ENCODE measurements at places on chromosomes 3 and 15. TPM values are rescaled to one million over a fixed set of nuclear protein-coding genes. Genes with fewer than 3 reads are reported as not detected.

NOX5 gene
- polyA plus RNA-seq = 0.09 TPM

INO80 gene
- 5.8 TPM for polyA plus RNA-seq

MKRN2OS gene
- polyA plus RNA-seq = 0.23 TPM

GOLGA8H gene
- polyA plus RNA-seq = 0.81 TPM

HYKK gene
- polyA plus RNA-seq = 4.9 TPM

LRRC31 gene
- polyA plus RNA-seq = not detected

FOXB1 gene
- polyA plus RNA-seq = not detected

DNASE1L3 gene
- 15.6 TPM for polyA plus RNA-seq

GPR176 gene
- polyA plus RNA-seq = 1.8 TPM

EFCAB12 gene
- polyA plus RNA-seq = 0.29 TPM

SHF gene
- 8.8 TPM for polyA plus RNA-seq

QRICH1 gene
- polyA plus RNA-seq = 23.3 TPM

SLCO3A1 gene
- polyA plus RNA-seq = 42.1 TPM

TNNC1 gene
- polyA plus RNA-seq = 6,305 TPM

TGM4 gene
- polyA plus RNA-seq = not detected

RARRES1 gene
- polyA plus RNA-seq = 25.5 TPM

CAND2 gene
- polyA plus RNA-seq = 36.6 TPM

PTPRG gene
- polyA plus RNA-seq = 8.6 TPM

RTP3 gene
- polyA plus RNA-seq = not detected

STRIT1 gene
- 0.14 TPM for polyA plus RNA-seq

TMEM212 gene
- polyA plus RNA-seq = not detected

UQCC5 gene
- polyA plus RNA-seq = 97.3 TPM

ISLR2 gene
- polyA plus RNA-seq = 2.1 TPM

SST gene
- polyA plus RNA-seq = 7.0 TPM

CCR9 gene
- not detected for polyA plus RNA-seq

TNK2 gene
- polyA plus RNA-seq = 40.1 TPM

WDR48 gene
- 10.3 TPM for polyA plus RNA-seq

GABRR3 gene
- not detected for polyA plus RNA-seq

ZNF385D gene
- 0.86 TPM for polyA plus RNA-seq

CCDC54 gene
- polyA plus RNA-seq = not detected

HES1 gene
- polyA plus RNA-seq = 31.1 TPM

C3orf62 gene
- polyA plus RNA-seq = 3.9 TPM

POLG gene
- 26.0 TPM for polyA plus RNA-seq

TMOD2 gene
- 3.6 TPM for polyA plus RNA-seq

GJD2 gene
- 7.4 TPM for polyA plus RNA-seq

GBE1 gene
- 38.2 TPM for polyA plus RNA-seq

ARGFX gene
- polyA plus RNA-seq = not detected

CERS3 gene
- polyA plus RNA-seq = 0.02 TPM

ST6GAL1 gene
- 25.2 TPM for polyA plus RNA-seq

OSTN gene
- polyA plus RNA-seq = 0.14 TPM

SRPRB gene
- 16.2 TPM for polyA plus RNA-seq

INAFM2 gene
- 47.3 TPM for polyA plus RNA-seq

NR2E3 gene
- 0.05 TPM for polyA plus RNA-seq

SHC4 gene
- 2.4 TPM for polyA plus RNA-seq

CACNA2D2 gene
- 25.7 TPM for polyA plus RNA-seq

TRPM1 gene
- polyA plus RNA-seq = 0.14 TPM

CYP1A2 gene
- polyA plus RNA-seq = 0.07 TPM

GOLGA8T gene
- polyA plus RNA-seq = 0.32 TPM

CHRNA5 gene
- 0.68 TPM for polyA plus RNA-seq
